ENCODE measurements at places on chromosomes 7 and 10.
A peak's percentile ranks its signal among the peaks of the same experiment; 100 is the strongest.

GRCh38 chr7:55273186-55273980 lies 91.8 kb upstream of the LANCL2 start:
- DNase-seq = no peak

DNA sequence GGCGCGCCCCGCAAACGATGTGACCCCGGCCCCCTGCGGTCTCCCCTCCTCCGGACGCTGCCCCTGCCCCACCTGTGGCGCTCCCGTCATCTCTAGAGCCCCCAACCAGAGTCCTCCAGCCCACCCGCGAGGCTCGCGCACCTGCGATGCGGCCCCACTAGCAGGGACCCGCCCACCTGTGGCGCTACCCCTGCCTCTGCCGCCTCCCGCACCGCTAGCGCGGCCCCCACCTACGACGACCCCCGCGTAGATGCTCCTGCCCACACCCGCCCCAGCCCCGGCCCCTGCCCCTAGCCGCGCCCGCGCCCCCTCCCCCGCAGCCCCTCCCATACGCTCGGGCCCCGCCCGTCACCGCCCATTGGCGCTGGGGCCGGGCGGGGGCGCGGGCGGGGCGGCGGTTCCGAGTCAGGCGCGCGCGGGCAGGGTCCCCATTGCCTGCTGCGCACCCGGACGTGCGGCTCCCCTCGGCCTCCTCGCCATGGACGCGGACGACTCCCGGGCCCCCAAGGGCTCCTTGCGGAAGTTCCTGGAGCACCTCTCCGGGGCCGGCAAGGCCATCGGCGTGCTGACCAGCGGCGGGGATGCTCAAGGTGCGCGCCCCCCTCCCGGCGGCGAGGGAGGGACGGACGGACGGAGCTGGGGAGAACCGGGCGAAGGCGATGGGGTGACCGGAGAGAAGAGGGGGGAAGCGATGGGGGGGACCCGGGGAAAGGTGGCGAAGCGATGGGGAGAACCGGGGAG lies at the start of gene PFKP:
TSS of gene PFKP (plus strand) at position 431 of the 741 bp plus-strand sequence. CDS start at position 479, 48 bp downstream.
- DNase-seq = peak; percentile 64

DNA sequence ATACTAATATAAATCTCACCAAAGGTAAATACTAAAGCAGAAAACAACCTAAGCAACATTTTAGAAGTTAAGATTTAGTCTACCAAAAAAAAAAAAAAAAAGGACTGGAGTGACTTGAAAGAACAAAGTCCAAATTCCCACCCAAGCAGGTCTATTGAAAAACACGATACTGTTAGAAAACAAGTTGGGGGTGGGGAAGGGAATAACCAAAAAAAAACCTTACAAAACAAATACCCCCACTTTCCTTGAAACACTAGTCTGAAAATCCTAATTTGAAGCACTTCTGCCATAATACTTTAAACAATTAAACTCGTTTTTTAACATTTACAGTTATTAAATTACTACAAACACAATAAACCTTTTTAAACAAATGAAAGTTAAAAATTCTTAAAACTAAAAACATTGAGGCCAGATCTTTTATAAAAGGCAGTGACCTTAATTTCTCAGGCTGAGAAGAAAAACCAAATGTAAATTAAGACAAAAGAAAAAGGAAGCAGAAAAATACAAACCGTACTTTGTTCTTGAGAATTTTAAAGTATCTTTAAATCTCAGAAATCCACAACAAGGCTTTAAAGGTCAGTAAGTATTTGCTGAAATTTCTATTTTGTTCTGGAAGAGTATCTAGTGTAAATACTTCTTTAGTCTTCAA lies 135.1 kb downstream of the NRBF2 start:
- DNase-seq = no peak

- DNase-seq = no peak
Measured at GRCh38 chr10:123103944-123104343, 31.8 kb upstream of the HMX3 start.

GRCh38 chr7:131014906-131015656 lies 281.1 kb upstream of the KLF14 start:
- DNase-seq = no peak

- DNase-seq = no peak
Measured at GRCh38 chr10:44761076-44761475, 150.1 kb upstream of the TMEM72 start.

DNA sequence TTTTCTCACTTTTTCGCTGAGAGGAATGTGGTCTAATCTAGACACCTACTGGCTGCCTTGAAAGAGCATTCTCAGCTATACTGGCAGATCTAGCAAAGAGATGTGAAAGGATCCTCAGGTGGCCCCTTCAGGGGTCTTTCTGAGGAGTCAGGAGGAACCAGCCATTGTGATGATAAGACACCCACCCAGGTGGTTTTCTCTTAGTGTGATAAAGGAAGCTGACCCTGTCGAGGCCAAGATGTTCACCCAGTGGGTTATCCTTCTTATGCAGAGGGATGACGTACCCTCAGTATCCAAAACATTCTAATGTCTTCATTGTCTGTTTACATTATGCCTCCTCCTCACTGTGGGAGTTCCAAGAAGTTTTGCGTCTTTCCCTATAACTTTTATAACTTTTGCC lies 98.3 kb upstream of the LRGUK start:
- DNase-seq = no peak

DNA sequence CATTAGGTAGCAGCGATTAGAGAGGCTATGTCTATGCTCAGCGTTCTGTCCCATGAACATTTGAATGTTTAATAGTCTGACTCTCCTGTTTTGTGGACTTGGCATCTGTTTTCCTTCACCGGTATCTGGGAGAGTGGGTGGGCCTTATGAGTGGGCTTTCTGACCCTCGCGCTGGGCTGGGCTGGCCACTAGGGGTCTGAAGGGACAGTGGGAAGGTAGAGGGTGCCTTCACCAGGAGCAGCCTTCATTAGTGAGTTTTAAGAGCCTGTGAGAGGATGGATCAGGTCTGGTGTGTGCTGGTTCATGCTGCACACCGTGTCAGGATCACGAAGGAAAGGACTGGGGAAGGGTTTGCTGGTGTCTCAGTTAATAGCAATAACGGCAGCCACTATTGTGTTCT lies 33.4 kb downstream of the DCLRE1A start:
- no peak for DNase-seq
